ENCODE measurements at places on chromosomes 2 and 18.

- no peak for ATAC-seq
Measured at GRCh38 chr2:171289991-171290390, 129.3 kb upstream of the TLK1 start.

GRCh38 chr2:25078170-25079049 lies 36.5 kb downstream of the EFR3B start:
- no peak for ATAC-seq

DNA sequence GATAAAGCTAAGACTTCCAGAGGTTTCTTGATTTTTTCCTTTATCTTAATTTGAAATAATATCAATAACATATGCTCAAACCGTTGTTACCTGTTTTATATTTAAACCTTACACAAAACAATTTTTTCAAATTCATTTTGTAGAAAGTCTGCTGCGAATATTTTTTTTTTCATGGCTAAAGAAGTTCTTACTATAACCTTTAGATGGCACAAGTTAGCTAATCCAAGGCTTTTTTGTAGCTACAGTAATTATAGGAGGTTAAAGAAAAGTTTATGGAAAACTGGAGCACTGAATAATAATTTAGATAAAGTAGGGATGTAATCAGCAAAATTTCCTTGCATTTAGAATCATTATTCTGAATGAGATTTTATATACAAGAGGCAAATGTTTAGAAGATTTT lies 78.0 kb upstream of the PNPT1 start:
- ATAC-seq: no peak

DNA sequence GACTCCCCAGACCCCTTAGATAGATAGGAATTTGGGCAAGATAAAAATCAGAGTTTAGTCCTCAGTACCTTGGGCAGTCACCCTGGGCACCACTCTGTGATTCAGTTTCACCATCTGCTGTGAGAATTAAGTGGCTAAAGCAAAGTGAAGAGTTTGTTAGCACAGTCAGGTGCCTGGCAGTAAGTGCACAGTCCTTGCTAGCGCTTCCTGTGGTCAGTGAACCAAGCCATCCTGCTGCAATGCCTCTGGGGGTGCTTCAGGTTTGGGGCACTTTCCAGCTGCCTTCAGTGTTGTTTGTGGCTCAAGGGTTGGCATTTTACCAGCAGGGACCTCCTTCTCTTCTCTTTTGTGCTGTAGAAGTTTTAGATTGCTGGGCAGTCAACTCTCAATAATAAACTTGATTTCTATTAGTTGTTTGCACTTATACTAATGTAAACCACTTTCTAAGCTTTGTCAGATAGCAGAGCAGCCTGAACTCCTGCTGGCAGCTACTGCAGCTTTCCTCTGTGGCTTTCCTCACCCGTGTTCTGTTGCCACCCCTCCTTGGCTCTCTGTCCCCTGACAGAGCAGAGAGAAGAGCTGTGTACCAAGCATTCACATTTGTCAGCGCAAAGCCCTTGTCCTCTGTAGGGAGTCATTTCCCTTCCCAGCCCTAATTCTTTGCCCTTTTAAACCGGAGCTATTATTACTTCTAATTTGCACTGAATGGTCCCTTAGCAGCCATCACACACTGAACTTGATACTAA lies 48.4 kb upstream of the RMP24 start:
- ATAC-seq: no peak

- no peak for ATAC-seq
Measured at GRCh38 chr2:217643789-217644301, 358.9 kb downstream of the TNS1 start.

- ATAC-seq: no peak
Measured at GRCh38 chr18:7803956-7804469, 236.9 kb downstream of the PTPRM start.

DNA sequence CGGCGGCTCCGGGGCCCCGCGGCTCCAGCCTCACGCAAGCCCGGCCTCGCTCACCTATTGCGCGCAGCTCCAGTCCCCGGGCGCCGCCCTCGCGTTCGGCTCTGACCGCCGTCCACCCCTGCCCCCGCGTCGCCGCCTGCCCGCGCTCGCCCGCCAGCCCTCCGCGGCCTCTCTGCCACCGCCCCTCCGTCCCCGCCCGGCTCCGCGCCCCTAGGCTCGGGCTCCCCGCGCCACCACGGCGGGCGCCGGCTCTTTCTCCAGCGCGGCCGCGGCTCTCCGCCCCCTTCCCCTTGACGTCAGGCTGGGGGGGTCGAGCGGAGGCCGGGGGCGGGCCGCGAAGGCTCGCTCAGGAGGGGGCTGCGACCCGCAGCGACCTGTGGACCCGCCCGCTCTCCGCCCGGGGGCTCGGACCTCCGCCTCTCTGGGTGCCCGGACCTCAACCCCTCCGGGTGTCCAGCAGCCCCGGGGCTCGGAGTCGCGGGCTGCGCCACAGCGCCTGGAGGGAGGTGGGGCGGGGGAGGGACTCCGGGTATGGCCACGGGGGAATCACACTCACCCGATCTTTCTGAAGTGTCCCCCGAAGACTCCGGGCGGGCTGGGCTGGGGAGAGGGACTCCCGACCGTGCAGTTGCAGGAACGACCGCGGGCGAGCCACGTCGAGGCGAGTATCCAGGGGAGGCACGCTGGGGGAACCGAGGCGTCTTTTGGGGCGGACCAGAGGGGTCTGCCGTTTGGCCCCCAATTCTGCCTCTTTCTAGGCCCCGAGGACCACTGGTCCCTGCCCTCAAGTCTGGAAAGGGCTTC lies at the start of gene SEMA4C:
Gene SEMA4C (minus strand): TSS at position 259 of the 804 bp plus-strand sequence. CDS start 2,194 bp downstream, outside the sequence.
- ATAC-seq: peak; percentile 24

DNA sequence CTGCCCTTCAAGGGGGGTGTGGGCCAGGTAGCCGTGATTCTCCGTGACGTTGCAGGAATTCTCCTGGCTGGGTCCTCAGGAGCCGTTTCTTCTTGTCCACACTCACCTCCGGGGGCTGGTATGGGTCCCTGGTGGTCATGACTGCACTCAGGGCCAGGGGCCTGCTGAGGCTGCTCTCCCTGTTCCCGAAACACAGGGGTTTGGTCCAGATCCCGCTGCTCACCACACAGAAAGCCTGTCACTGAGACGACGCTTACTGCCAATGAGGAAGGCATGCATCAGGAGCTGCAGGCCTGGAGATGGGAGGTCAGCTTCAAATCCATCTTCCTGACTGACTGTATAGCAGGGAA lies 160.7 kb downstream of the RTP5 start:
- no peak for ATAC-seq

DNA sequence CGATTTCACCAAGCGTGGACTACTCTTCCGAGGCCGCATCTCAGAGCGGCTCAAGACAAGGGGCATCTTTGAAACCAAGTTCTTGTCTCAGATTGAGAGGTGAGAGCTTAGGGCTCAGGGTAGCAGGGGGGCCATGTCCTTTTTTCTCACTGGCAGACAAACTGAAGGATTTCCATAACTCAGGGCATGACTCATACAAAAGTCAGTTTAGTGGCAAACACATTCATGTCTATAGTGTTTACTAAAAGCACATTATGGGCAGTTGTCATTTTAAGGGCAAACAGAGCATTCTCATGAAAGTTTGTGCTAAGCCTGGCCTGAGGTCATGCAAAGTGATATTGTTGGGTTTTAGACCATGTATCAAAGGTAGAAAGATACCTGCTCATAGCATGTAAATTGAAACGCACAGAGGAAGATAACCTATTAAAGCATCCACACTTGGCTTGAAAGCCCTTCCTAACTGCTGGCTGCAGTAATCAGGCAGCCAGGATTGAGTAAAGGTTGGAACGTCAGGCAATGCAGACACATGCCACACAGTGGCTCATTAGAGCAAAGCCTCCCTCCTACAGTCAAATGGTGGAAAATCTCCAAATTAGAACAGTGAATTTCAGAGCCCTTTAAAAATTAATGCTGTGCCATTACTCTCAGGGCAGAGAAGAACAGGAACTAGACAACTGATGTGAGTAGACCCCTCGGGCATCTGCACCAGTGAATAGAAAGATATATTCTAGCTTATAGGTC lies 54.2 kb downstream of the HK2 start:
- no peak for ATAC-seq

- ATAC-seq: no peak
Measured at GRCh38 chr2:133705287-133705686, 137.0 kb upstream of the NCKAP5 start.

DNA sequence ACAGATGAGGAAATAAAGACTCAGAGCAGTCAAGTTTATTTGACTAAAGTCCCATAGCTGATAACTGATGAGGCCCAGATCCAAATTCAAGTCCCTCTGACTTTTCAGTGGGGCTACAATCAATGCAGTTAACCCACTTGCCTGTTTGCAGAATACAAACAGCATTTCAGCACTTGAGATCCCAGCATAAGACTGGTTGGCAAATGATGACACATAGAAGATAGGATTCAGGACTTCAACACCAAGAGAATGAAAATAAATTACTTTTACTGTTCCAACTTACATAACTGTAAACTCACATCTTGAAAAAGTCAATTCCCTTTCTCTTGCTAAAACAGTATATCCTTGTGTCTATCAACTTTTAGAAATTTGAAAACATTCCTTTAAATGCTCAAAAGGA lies 61.2 kb downstream of the CCDC93 start:
- no peak for ATAC-seq

DNA sequence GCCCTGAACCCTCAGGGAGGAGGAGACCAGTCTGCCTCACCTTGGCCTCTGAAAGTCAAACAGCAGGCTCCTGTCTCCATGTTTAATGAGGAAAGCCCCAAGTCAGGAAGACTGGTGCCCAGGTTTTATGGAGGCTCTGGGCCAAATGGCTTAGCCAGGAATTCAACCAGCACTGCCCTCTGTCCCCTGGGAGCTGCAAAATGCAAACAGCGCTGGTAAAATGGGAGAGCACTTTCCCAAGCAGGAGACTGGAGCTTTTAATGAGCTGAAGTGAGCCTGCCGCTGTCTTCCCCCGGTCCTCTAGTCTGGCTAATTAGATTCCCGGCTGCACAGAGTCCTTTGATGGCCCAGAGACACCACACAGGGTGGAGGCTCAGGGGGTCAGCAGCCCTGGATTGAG lies 276.0 kb upstream of the TRIB2 start:
- no peak for ATAC-seq

GRCh38 chr2:147223119-147223518 lies 621.7 kb upstream of the ACVR2A start:
- ATAC-seq: no peak

DNA sequence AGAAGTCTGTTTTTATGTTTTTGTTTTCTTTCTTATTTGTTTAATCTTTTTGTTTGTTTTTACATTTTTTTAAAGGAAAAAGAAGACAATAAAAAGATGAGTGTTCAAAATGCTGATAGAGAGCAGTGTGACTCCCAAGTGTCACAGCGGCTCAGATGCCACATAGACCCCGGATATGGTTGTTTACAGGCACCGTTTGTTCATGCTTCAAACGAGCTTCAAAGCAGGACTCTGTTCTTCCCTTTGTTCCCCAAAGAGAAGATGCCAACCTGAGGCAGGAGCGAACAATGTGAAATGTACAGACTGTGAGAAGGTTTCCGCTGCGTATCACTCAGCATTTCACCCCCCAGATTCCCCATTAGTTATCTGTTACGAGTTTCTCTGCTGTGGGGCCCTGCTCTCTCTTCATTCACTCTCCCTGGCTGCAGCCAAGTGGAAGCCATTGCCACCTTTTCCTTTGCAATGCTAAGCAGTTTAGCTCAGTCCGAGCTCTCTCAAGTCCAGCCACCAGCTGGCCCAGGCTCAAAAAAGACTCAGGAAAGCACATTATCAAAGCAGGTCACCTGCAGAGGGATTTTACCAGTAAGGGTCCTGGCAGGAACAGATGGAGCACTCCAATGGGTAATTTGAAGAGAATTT lies 36.4 kb upstream of the PHLPP1 start:
- ATAC-seq: no peak

- ATAC-seq: no peak
Measured at GRCh38 chr2:54966837-54967236, 83.4 kb downstream of the RTN4 start.

- ATAC-seq: peak; percentile 40
Measured at GRCh38 chr2:203951366-203951902, 14.9 kb downstream of the ICOS start.

- ATAC-seq: no peak
Measured at GRCh38 chr2:47056374-47056773, 98.7 kb downstream of the STPG4 start.

DNA sequence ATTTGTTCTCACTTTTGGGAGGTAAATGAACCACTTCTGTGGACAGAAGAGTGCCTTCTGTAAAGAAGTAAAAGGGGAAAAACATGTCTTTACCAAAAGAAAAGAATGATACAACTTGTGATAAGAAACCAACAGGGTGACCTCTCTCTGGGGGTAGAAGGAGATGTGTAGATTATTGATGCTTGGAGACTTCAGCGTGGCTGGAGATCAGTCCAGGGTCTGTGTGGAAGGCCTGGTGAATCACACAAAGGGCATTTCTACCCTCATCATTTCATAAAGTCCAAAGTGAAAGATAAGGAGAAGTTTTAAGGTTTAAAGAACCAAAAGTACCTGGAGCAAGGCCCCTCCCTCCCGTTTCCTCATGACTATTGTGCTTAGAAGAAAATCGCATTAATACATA lies 142.5 kb downstream of the NCK2 start:
- ATAC-seq: peak; percentile 31

- ATAC-seq: peak; percentile 44
Measured at GRCh38 chr18:2970772-2971659, 41.9 kb downstream of the LPIN2 start.

DNA sequence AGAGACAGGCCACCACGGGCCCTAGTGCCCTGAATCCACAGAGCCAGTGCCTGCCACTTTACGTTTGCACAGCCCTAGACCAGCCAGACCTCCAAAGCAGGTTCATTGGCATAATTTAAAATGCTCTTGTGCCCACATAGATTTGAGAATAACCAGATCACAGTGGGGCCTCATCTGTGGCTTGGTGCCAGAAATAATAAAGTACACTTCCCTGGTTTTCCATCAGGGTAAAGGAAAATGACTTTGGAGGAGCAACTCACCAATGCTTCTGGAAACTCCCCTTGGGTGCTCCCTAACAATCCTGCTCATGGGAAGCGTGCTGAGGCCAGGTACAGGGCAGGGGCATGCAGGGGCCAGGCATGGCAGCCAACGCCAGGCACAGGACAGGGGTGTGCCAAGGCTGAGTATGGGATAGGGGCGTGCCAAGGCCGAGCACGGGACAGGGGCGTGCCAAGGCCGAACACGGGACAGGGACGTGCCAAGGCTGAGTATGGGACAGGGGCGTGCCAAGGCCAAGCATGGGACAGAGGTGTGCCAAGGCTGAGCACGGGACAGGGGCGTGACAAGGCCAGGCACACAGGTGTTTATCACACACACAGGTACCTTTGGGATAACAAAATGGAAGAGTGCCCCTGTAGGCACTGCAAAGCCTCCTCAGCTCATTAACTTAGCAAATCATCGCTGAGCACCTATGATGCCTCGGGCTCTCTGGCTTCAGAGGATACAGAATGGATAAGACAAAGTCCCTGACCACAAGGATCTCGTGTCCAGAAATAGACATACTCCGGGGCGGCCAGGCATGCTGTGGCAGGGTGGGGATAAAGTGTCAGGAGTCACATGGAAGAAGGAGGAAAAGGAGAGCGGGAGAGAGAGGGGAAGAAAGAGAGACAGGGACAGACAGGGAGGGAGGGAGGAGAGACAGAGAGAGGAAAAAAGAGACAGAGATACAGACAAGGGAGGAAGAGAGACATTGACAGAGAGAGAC lies 334.7 kb downstream of the EIPR1 start:
- no peak for ATAC-seq

DNA sequence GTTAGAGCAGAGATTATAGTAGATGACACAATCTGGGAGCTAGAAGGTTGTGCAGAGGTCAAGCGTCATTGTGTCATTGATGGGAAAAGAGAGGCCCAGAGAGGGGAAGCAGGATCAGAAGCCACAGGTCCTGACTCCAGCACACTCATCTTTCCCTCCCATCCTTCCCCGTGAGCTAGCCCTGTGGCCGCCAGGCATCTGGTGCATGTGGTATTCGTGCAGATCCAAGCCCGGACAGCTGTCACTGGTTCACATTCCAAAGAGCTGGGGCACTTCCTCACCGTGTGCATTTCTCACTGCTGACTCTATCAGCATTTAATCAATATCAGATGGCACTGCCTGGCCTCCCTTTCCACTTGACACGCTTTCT lies 94.1 kb upstream of the THOC1 start:
- ATAC-seq: no peak

Data from activated CD4-positive, CD25-positive, alpha-beta regulatory T cell treated with anti-CD3 and anti-CD28 coated beads, Interleukin-2, amount 50 U/mL, for 24 hours (primary cell).